ENCODE measurements at places on chromosomes 13 and 19.
A peak's percentile ranks its signal among the peaks of the same experiment; 100 is the strongest.

GRCh38 chr13:108915634-108916512, 286.5 kb downstream of the MYO16 start:
- peak; percentile 46 for DNase-seq

- no peak for DNase-seq
Measured at GRCh38 chr19:29564574-29565005, 38.8 kb downstream of the VSTM2B start.

DNA sequence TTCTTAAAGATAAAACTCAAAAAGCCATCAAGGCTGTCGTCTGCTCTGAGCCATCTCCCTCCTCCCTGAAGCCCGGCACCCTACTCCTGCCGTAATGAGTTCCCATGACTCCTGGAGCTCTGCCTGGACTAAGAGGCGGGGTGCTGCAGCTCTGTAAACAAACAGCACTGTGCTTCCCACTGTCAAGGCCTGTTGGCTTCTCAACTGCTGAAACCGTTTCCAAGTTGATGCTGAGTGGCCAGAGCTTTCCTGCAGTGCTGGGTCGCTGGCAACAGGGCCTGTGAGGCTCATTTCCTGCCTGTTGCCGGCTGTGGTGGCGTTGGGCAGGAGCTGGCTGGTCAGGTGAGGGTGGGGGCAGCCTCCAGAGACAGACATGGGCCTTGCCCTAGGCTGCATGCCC, 26.7 kb upstream of the ISYNA1 start:
- DNase-seq: no peak

- DNase-seq: no peak
Measured at GRCh38 chr19:3398114-3398899, 31.9 kb downstream of the NFIC start.

- no peak for DNase-seq
Measured at GRCh38 chr19:42436006-42436405, 6.7 kb downstream of the CXCL17 start.

GRCh38 chr19:33638167-33639034, 16.6 kb downstream of the CHST8 start:
- DNase-seq: no peak

DNA sequence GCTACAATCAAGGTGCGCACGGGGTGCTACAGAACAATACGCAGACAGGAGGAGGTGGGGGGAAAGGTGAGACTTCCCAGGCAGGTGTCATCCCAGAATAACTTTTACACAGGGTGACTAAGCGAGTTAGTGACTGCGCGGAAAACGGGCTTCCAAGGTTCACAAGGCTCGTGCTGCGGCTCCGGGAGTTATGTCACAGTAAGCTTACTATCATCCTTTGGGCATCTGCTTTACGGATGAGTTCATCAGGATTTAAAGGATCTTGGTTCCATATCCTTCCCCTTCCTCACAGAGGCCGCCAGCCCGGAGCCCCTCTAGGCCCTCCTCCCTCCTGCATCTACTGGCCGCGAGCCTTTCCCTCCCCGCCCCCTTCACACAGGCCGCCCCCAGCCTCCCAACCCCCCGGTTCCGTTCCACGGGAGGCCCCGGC, 474 bp upstream of the IFT88 start:
- no peak for DNase-seq

- no peak for DNase-seq
Measured at GRCh38 chr13:24267274-24267673, 42.1 kb upstream of the C1QTNF9 start.

DNA sequence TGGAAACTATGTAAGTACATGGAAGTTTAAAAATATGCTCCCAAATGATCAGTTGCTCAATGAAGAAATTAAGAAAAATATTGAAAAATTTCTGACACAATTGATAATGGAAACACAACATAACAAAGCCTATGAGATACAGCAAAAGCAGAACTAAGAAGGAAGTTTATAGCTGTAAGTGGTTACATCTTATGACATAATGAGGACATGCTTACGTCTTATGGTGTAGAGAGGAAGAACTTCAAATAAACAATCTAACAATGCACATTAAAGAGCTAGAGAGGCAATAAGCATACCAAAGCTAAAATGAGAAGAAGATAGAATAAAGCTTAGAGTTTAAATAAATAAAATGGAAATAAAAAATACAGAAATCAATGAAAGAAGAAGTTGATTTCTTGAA, 50.0 kb upstream of the CEACAM21 start:
- no peak for DNase-seq

GRCh38 chr19:12064590-12065538, at the start of gene ZNF844:
Gene ZNF844, plus strand, starts transcription at chr19:12064731. Its CDS starts 143 bp downstream, at chr19:12064874.
- peak; percentile 95 for DNase-seq

- peak; percentile 42 for DNase-seq
Measured at GRCh38 chr13:71866335-71867130, 471 bp downstream of the DACH1 start.

GRCh38 chr13:66506051-66506777, 723.9 kb downstream of the PCDH9 start:
- DNase-seq: no peak

- no peak for DNase-seq
Measured at GRCh38 chr19:30783936-30784335, 411.8 kb downstream of the ZNF536 start.

- no peak for DNase-seq
Measured at GRCh38 chr19:43596842-43597461, 557 bp downstream of the ZNF576 start.

- DNase-seq: no peak
Measured at GRCh38 chr13:32895296-32895695, 120.9 kb upstream of the KL start.

DNA sequence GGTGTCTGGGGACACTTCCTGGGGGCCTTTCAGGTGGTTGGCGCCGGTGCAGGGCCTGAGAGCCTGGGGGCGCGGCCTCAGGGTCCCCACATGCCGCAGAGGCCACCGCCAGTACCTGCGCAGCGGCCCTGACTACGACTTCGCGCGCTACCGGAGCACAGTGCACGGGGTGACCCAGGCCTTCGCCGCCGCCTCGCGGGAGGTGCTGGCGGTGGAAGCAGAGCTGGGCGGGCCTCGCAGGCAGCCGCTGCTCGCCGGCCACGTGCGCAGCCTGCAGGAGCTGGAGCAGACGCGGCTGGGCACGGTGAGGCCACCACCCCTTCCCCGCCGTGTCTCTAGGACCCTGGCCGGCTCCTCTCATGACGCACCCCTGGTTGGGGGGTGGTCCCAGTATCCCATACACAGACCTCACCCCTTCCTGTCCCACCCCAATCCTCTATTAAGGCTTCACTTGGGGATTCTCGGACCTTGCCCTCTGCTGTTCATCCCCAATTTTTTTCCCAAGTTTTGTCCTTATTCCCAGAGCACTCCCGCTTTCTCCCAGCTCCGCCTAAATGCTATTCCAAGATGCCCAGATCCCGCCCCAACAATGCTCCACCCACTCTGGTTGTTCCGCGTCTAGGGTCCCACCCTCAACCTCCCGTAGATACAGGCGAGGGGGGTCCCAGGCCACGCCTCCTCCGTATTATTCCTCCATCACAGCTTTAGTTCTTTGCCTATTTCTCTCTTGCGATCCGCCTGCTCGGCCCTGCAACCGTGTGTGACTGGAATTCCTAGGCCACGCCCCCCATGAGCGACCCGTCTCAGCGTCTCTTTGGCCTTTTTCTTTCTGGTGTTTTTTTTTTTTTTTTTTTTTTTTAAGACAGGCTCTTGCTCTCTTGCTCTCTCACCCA, 1.0 kb downstream of the REX1BD start:
- DNase-seq: peak; percentile 58

- no peak for DNase-seq
Measured at GRCh38 chr19:40162104-40162503, 29.1 kb upstream of the MAP3K10 start.

- DNase-seq: no peak
Measured at GRCh38 chr13:110628477-110628793, 13.1 kb downstream of the NAXD start.

DNA sequence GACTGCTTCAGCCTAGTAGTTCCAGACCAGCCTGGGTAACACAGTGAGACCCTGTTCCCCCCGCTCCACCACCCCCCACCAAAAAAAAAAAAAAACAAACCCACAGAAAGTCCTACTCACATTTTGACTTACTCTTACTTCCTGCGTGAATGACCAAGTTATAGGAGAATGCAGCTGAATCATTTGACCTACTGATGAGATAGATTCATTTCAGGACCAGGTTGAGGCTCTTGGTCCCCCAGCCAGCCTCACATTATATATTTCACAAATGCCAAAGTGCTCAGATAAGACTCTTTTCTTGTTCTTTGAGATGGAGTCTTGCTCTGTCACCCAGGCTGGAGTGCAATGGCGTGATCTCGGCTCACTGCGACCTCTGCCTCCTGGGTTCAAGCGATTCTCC, 70.2 kb downstream of the KLF5 start:
- no peak for DNase-seq

DNA sequence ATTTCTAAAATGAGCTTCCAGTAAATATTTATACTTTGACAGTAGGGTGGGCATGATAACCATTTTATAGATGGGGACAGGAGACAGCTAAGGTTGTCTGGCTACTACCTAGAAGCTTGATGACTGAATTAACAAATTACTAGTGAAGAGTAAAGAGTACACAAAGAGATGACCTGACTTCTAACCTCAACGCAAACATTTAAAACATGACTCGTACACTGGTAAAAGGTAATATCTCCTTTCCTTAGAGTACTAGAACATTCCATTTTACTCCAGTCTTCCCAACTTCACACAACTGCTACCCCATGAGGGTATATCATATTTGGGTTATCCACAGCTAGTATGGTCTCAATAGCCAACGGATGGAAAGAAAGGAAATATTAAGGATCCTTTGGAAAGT, 258.9 kb downstream of the FOXO1 start:
- DNase-seq: no peak

GRCh38 chr19:58559275-58560006, 1.0 kb upstream of the UBE2M start:
- peak; percentile 74 for DNase-seq

GRCh38 chr13:53200075-53200474, 171.5 kb downstream of the OLFM4 start:
- no peak for DNase-seq

- DNase-seq: no peak
Measured at GRCh38 chr19:15471639-15472101, 7.3 kb upstream of the RASAL3 start.

DNA sequence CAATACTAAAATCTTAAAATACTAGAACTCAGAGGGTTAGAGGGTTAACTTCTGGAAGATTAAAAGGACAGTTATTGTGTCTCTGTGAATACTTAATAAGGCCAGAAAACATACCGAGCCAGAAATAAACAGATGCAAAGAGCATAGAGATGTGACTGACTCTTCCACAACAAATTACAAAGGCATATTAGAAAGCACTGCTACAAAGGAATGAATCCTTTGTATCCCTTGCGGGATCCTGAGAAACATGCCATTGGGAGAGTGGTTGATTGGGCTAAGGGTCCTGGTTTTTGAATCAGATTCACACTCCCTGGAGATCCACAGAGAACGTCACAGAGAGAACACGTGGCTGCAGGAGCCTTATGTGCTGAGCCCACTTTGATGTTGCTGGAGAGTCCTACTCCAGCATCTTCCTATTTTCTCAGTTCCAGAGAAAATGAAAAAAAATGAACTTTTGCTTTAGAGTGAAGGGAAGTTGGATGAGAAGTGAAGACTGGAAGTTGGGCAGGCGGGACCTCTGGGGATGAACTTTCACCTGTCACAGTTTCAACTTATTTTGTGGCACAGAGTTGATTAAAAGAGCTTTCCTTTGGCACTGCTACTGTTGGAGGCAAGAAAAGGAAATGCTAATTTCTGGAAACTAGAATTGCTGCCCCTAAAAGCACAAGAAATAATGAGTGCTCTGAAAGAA, 309.9 kb downstream of the DCT start:
- DNase-seq: no peak

DNA sequence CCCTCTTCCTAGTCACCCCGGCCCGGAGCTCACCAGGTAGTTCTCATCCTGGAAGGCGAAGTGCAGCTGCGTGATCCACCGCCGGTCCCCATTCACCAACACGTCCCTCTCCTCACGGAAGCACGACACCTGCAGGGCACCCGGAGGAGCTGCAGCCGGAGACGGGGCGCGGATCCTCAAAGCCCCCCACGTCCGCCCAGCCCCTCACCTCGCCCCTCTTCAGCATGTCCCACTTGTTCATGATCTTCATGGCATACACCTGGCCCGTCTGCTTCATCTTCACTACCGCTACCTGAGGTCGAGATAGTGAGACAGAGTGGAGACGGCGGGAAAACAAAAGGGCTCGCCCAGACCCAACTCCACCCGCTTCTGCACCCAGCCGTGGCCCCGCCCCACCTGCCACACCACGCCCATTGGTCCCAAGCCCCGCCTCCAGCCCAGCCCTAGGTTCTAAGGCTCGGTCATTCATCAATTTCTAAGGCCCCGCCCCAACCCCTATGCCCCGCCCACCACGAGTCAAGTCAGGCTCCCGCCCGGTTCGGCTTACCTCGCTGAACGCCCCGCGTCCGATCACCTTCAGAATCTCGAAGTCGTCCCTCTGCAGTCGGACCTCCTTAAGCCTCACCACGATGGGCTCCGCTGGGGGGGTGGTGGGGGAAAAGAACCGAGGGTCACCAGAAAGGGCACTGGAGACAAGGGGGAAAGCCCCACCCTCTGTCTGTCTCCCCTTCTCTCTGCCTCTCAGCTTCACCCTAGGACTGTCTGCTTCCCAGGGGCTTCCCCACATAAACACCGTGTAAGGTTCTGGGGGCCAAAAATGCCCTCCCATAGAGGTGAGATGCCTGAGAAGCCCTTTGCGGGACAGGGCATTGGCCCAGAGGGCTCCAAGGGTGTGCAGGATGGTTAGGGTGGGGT, 2.8 kb downstream of the DMPK start:
- DNase-seq: peak; percentile 70

GRCh38 chr13:98476538-98476966, 100.4 kb downstream of the STK24 start:
- DNase-seq: no peak

DNA sequence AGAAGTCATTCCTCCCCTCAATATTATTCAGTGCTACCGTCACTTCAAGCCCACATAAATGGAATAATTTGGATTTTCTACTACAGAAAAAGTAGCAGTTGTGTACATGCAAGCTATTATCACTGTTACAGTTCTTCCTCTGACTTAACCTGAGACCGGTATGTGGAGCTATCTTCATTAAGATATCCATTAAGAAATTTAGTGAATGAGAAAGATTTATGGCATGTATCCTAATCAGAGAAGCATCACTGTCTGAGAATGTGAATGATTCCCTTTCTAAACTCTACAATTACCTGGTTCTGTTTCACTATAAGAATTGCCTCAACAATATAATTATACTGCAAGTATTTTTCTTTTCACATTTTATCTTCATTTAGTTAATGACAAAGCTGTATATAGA, 278.7 kb downstream of the KLF5 start:
- no peak for DNase-seq

GRCh38 chr13:85661675-85662074, 137.5 kb downstream of the SLITRK6 start:
- no peak for DNase-seq

DNA sequence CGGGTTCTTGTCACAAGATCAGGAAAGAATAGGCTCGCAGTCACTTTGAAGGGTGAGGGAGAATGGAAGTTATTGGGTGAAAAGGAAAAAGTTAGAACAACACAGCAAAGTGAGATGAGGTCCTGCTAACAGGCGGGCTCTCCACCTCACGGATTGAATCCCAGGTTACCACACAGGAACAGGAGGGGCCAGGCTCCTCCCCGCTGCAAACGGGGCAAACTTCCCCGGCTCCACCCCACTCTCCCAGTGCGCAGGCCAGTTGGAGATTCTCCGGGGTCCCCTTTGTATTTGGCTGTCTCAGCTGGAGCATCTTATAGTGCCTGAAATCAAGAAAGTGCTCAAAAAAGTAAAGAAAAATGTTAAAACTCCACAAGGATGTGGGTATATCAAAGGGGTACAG, 78.3 kb upstream of the IPO5 start:
- no peak for DNase-seq

GRCh38 chr19:995051-995827, 5.0 kb upstream of the GRIN3B start:
- no peak for DNase-seq

Measured in progenitor cell of endocrine pancreas (in vitro differentiated cells).